Upper lobe of right lung (tissue), 1 donor: ENCODE measurements at places on chromosomes 1 and 21. TPM values are rescaled to one million over a fixed set of nuclear protein-coding genes. Genes with fewer than 3 reads are reported as not detected.

Gene IFNLR1
- 11.1 TPM for total RNA-seq

Gene TRABD2B
- 1.2 TPM for total RNA-seq

- H3K27me3 ChIP-seq = no peaks in the 10 kb centered on the region
- peaks cover 3% of the 10 kb centered on the region for H3K4me1 ChIP-seq
- no peak overlapping the region for H3K27ac ChIP-seq
- no peak for DNase-seq
- H3K36me3 ChIP-seq = no peaks in the 10 kb centered on the region
- H3K4me3 ChIP-seq = no peak overlapping the region
These were observed 31.1 kb upstream of the DNASE2B start for GRCh38 chr1:84367219-84367618.

DNA sequence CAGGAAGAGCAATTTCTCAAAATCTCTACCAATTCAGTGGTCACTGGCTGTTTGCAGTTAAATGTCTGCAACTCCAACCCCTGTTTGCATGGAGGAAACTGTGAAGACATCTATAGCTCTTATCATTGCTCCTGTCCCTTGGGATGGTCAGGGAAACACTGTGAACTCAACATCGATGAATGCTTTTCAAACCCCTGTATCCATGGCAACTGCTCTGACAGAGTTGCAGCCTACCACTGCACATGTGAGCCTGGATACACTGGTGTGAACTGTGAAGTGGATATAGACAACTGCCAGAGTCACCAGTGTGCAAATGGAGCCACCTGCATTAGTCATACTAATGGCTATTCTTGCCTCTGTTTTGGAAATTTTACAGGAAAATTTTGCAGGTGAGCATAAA, 167.2 kb downstream of the CRB1 start:
- H3K27me3 ChIP-seq = no peaks in the 10 kb centered on the region
- DNase-seq = no peak
- H3K4me1 ChIP-seq = no peaks in the 10 kb centered on the region
- H3K36me3 ChIP-seq = no peaks in the 10 kb centered on the region
- H3K4me3 ChIP-seq = no peak overlapping the region
- H3K27ac ChIP-seq = no peak overlapping the region

Gene FBLIM1
- total RNA-seq = 39.0 TPM

DNA sequence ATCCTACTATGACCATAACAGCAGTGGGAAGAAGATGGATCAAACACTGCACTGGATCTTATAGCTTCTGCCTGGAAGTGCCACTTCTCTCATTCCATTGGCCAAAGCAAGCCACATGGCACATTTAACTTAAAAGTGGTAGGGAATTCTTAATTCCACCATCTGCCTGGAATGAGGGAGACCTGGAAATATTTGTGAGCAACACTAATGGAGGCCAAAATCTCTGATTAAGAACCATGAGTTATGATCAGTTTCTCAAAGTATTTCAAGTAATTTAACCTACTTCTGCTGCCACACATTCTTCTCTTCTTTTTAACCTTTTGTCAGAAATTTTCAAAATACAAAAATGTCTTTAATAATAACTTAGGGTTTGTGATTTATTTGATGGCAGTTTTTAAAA, 154.0 kb upstream of the C1orf87 start:
- no peak for DNase-seq
- no peaks in the 10 kb centered on the region for H3K36me3 ChIP-seq
- no peaks in the 10 kb centered on the region for H3K4me1 ChIP-seq

DNA sequence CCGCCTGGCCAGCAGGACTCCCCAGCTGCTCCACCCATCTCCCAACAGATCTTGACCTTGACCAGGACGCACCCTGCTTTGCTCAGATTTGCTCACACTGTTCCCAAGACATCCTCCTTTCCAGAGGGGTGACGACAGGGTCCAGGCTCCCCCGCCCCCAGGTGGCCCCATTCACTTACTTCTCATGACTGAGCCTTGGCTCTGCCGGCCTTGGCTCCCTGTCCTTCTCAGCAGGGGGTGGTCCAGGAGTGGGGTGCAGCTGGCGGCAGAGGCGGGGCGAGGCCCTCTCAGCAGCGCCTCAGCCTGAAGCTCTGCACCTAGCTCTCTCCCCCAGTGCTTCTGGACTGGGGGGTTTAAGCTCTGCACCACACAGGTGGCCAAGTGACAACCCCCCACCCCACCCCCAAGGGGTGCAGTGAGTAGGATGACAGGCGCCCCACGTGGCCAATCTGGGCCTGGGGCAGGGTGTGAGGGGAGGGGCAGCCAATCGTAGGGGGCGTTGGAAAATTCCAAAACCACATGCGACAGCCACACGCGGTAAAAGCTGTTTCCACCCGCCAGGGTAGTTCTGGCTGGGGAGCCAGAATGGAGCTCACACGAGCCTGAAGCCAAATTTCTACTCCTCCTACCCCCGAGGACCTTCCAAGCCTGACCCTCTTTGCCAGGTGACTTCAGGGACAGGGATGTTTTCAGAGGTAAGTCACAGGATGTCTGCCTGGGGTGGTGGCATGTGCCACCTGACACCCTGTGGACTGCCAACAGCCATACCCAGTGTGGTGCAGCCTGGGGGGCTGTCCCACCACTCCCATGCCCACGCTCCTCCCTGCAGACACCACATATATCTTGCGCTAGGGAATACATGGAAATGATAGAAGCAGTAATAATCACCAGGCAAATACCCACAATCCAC, 5.6 kb downstream of the RORC start:
- H3K4me3 ChIP-seq = peak overlapping the region; percentile 3
- no peak for DNase-seq
- H3K27ac ChIP-seq = no peak overlapping the region
- no peaks in the 10 kb centered on the region for H3K27me3 ChIP-seq

- peaks cover 16% of the 10 kb centered on the region for H3K4me1 ChIP-seq
- peaks cover 20% of the 10 kb centered on the region for H3K36me3 ChIP-seq
- no peaks in the 10 kb centered on the region for H3K27me3 ChIP-seq
- H3K27ac ChIP-seq = peak overlapping the region; percentile 89
- no peak for DNase-seq
- H3K4me3 ChIP-seq = peak overlapping the region; percentile 98
These were observed 740 bp downstream of the ZNF691 start for GRCh38 chr1:42847111-42847595.

Gene LCE1D
- not detected for total RNA-seq

DNA sequence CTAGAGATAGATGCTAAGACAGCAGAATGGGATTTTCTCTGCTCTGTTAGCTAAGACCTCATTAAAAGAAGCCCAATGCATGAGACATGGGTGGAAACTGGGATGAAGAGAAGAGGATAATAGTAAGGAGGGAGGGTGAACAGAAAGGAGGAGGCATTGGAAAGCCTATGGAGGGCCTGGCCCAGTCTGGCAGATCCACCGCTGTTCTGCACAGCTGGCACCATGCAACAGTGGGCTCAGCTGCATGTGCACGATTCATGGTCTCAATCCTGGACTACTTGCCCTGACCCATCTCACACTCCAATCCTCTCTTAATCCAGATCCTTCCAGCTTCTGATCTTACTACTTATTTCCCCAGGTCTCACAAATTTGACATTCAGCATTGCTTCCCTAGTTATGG, 2.2 kb downstream of the PHC2 start:
- H3K27ac ChIP-seq = no peak overlapping the region
- H3K27me3 ChIP-seq = no peaks in the 10 kb centered on the region
- no peaks in the 10 kb centered on the region for H3K36me3 ChIP-seq

Gene RNU1-1
- 6,622 TPM for total RNA-seq

Gene NMNAT2
- total RNA-seq = 0.38 TPM

Gene GSTM5
- total RNA-seq = 18.1 TPM

GRCh38 chr1:31861346-31861745, 45.5 kb upstream of the SPOCD1 start:
- H3K4me3 ChIP-seq = no peak overlapping the region
- H3K36me3 ChIP-seq = no peaks in the 10 kb centered on the region
- H3K27me3 ChIP-seq = no peaks in the 10 kb centered on the region
- no peaks in the 10 kb centered on the region for H3K4me1 ChIP-seq
- DNase-seq = no peak
- H3K27ac ChIP-seq = no peak overlapping the region

DNA sequence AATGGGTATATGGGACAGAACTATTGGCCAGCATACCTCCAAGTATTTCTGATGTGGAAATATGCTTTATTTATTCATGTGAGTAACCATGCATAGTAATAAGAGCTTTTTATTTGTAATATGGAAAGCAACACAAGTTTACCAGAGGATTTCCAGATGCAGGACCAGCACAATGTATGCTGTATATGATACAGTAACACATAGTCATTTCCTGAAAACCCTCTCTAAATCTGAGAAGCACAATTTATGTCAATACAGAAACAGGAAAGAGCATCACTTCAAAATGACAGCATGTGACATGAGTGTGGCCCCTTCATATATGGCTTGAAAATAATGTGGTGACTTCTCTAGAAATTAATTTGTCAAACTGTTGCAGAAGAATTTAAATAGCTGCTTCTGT, 1134.7 kb upstream of the ADGRL2 start:
- H3K36me3 ChIP-seq = no peaks in the 10 kb centered on the region
- H3K27ac ChIP-seq = no peak overlapping the region
- no peak overlapping the region for H3K4me3 ChIP-seq
- H3K4me1 ChIP-seq = no peaks in the 10 kb centered on the region

DNA sequence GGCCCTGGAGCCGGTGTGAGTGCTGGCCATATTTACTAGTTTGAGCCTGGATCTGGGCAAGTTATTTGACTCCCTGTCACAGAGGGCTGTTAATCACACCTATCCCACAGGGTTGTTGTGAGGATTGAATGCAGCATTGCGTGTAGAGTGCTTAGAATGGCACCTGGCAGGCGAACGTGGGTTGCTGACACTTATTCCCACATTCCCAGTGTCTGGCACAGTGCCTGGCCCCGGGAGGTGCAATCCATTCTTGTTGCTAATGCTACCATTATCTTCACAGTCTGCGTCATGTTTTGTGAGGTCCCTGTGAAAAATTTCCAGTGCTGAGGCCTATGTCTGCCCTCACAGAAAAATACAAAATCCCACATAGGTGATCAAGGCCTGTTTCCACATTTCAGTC, 66.1 kb downstream of the CD2 start:
- H3K27me3 ChIP-seq = no peaks in the 10 kb centered on the region
- no peaks in the 10 kb centered on the region for H3K4me1 ChIP-seq
- DNase-seq = no peak
- no peaks in the 10 kb centered on the region for H3K36me3 ChIP-seq

Gene KLHDC9
- total RNA-seq = 3.2 TPM

DNA sequence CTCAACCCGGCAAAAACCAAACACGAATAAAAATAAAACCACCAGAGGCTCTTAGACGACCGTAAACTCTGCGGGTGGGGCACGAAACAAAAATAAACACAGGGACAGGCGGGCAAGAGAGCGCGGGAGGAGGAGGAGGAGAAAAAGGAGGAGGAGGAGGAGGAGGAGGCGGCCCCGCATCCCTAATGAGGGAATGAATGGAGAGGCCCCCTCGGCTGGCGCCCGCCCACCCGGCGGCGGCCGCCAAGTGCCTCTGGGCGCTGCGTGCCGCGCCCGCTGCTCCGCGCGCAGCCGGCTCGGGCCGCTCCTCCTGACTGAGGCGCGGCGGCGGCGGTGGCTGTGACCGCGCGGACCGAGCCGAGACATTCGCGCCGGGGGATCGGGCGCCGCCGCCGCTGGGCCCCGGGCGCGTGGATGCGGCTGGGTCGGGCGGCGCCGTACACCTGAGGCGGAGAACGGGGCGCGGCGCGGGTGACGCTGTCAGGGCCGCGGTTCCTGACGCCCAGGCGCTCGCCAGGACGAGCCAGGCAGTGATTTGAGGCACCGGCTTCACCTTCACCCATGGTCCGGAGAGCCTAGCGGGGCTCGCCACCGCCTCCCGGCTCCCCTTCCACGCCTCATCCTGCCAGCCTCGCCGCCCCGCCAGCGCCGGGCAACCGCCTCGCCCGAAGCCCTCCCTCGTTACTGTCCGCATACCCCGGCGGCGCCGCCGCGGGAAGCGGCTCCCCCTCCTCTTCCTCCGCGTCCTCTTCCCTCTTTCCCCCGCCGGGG, at the start of gene MARK1:
Gene MARK1, plus strand, starts transcription at position 229 of the 771 bp plus-strand sequence. CDS start 687 bp downstream, outside the sequence.
- peak within 1 kb of the TSS; percentile 64 for H3K27ac ChIP-seq
- H3K36me3 ChIP-seq = no peaks in the 10 kb centered on the region
- DNase-seq = peak; percentile 68
- peak within 1 kb of the TSS; percentile 61 for H3K4me3 ChIP-seq

DNA sequence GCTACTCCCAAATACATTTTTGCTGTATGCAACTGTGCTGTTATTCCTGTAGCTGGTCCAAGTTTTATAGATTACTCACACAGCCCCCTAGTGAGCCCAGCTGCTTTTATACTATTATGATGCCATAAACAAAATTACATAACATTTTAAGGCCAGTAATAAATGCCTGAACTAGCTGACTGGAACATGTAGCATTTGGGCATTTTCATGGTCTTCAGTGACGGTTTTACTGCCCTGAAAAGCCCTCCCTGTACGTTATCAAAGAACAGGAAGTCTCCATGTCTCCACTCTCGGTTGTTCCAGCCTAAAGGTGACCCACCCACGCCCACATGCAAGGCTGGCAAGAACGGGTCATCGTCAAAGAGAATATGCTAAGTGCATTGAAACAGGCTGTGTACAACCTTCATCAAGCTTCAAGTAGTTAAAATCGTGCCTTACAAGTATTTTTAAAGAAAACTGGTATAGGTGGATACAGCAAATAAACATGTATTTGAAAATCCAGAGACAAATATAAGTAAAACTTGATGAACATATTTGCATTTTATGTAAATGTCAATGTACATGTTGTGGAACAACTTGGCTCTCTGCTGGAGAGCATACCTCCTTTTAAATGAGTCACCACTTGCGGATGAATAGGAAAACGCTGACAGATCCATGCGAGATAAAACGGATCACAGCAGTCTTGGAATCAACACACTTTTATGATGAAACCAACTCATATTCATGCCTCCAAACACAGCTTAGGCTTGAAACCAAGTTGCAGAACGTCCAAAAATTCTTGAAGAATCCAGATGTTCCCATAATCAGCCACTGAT, 520.5 kb downstream of the SMYD3 start:
- H3K4me1 ChIP-seq = peaks cover 10% of the 10 kb centered on the region
- peak overlapping the region; percentile 40 for H3K27ac ChIP-seq
- no peaks in the 10 kb centered on the region for H3K36me3 ChIP-seq
- H3K27me3 ChIP-seq = no peaks in the 10 kb centered on the region

GRCh38 chr21:41647806-41648561, 118.9 kb downstream of the RIPK4 start:
- peaks cover 16% of the 10 kb centered on the region for H3K4me1 ChIP-seq
- no peak for DNase-seq
- H3K4me3 ChIP-seq = no peak overlapping the region
- H3K27ac ChIP-seq = no peak overlapping the region
- H3K27me3 ChIP-seq = no peaks in the 10 kb centered on the region
- H3K36me3 ChIP-seq = no peaks in the 10 kb centered on the region

GRCh38 chr1:108080448-108080847, 115.5 kb upstream of the VAV3 start:
- DNase-seq = no peak
- no peaks in the 10 kb centered on the region for H3K27me3 ChIP-seq
- no peaks in the 10 kb centered on the region for H3K4me1 ChIP-seq
- H3K4me3 ChIP-seq = no peak overlapping the region
- H3K27ac ChIP-seq = no peak overlapping the region

- H3K27me3 ChIP-seq = no peaks in the 10 kb centered on the region
- H3K4me1 ChIP-seq = no peaks in the 10 kb centered on the region
- H3K27ac ChIP-seq = no peak overlapping the region
- H3K4me3 ChIP-seq = no peak overlapping the region
These were observed 1098.1 kb downstream of the NCAM2 start for GRCh38 chr21:22096314-22096713.

GRCh38 chr1:8477983-8478362, 160.1 kb downstream of the SLC45A1 start:
- H3K27ac ChIP-seq = no peak overlapping the region
- H3K36me3 ChIP-seq = no peaks in the 10 kb centered on the region
- no peak for DNase-seq
- no peak overlapping the region for H3K4me3 ChIP-seq
- no peaks in the 10 kb centered on the region for H3K27me3 ChIP-seq
- peaks cover 24% of the 10 kb centered on the region for H3K4me1 ChIP-seq

GRCh38 chr1:116164150-116164549, 53.0 kb downstream of the MAB21L3 start:
- no peak for DNase-seq
- H3K36me3 ChIP-seq = no peaks in the 10 kb centered on the region
- no peaks in the 10 kb centered on the region for H3K27me3 ChIP-seq
- H3K4me1 ChIP-seq = peaks cover 6% of the 10 kb centered on the region
